Hematopoietic multipotent progenitor cell treated with erythropoietin and hydrocortisone succinate and interleukin-3 and kit ligand, for 6 days (in vitro differentiated cells): ENCODE measurements at places on chromosomes 4 and X.

- DNase-seq: no peak
Observed at GRCh38 chrX:66019310-66019652, 20.6 kb downstream of the VSIG4 start.

DNA sequence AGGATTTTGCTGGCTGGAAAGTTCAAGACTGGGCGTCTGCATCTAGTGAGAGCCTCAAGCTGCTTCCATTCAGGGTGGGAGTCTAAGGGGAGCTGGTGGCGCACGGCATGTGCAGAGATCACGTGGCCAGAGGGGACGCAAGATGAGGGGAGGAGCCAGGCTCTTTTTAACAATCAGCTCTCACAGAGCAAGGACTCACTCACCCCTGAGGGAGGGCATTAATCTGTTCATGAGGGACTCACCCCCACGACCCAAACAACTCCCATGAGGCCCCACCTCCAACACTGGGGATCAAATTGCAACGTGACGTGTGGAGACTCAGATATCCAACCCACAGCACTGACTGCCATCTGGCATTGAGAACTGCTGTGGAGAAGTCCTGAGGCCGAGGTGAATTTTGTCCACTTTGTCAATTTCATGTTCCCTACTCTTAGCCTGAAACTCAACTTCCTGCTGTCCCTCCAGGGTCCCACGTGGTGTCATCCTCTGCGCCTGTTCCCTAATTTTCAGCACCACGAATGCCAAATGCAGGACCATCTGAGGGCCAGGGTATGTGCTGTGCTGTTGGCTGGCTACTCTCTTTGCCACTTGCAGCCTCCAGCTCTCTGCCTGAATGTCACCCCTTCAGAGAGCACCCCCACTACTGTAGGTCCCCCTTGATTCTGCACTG is 5.6 kb downstream of the ZFP92 start:
- no peak for DNase-seq

- DNase-seq: no peak
Observed at GRCh38 chr4:112946127-112946526, 103.3 kb upstream of the ANK2 start.

DNA sequence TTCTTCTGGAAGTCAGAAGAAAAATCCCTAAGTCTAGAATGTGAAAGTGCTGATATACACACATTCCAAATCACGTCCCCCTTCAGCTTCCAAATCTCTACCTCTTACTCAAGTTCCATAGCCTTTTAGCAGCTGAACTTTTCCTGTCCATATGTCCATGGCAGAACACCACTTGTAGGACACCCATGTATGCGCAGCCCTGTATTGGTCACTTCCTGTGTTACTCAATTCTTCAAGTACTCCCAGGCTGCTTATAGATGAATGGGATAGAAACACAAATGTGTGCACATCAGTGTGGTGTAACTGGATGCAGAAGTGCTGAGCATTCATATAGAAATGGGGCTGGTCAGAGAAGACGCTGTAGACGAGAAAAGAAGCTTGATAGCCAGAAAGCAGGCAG is 18.8 kb downstream of the SRPX2 start:
- DNase-seq: no peak

DNA sequence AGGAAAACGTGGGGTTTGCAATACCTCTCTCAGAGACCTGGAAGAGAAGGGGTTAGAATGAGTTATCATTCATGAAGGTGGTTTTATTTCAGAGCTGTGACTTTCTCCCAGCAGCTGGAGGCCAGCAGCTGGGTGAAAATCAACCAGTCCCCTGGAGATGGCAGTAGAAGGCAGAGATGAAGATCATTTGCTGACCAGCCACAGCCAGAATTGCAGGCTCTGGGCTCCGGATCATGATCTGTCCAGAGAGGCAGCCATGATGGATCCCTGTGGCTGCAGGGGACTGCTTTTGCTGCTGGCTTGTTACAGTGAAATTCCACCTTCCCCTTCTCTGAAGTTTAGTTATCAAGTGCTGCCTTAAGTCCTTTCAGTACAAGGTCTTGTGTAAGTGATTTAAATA is 46.9 kb upstream of the TAB3 start:
- peak; percentile 41 for DNase-seq

GRCh38 chr4:161704040-161704439 is 459.8 kb downstream of the FSTL5 start:
- DNase-seq: no peak
